Cerebellar nuclear complex (tissue), 1 donor: ENCODE measurements at places on chromosomes 16 and 17.

DNA sequence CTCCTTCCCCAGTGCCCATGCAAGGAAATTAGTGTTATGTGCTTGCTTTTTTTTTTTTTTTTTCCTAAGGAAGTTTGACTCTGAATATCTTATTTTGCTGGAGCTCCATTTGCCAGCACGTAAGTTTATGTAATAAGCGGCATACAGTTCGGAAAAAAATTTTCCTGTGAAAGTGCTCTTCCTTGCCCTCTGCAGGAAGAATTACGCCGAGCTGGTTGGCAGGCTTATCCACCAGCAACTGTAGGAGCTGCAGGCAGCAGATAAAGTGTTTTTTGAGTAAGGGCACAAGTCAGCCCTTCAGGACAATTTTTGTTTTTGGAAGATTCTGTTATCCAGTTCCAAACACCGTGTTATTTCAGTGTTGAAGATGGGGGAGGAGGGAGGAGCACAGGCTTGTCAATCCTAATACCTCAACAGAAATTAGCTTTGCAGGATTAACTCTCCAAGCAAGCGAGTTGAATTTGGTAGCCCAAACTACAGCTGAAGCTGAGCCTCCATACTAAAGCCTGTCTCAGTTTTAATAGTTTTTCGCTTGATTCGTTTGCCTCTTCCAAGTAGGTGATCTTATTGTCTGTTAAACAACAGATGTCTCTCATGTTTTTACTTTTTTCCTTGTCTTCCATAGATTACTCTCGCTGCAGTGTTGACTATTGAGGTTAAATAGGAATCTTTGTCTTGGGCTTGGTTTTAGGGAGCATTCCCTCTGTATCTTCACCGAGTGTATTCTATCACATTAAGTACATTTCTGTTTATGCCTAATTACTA lies 1.1 kb downstream of the SPECC1 start:
- no peak for DNase-seq

GRCh38 chr17:63927464-63928171 lies 4.5 kb downstream of the CD79B start:
- no peak for DNase-seq

GRCh38 chr17:66950886-66951604 lies 13.5 kb upstream of the CACNG4 start:
- DNase-seq, result no peak

DNA sequence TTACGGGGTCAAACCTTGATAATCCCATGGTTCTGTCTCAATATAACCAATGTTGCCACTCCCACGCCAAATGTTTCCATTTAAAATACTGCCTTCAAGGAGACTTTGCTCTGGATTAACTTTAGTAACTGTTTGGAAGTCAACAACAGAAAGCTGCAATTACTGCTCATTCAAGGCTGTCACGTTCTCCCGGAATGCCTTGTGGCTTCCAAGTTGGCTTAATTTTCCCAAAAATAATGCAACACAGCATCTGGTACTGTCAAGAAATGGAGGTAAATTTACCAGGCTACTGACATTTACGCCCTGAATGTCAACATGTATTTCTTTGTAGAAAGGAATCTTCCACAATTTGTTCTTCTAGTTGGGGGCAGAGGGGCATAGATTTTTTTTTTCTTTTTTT lies 38.2 kb downstream of the GPRC5B start:
- DNase-seq, result no peak

- no peak for DNase-seq
Observed at GRCh38 chr17:34285286-34285792, at the start of gene CCL11. CCL11 (plus strand) TSS chr17:34285742; CDS start chr17:34285809, 67 bp downstream.

DNA sequence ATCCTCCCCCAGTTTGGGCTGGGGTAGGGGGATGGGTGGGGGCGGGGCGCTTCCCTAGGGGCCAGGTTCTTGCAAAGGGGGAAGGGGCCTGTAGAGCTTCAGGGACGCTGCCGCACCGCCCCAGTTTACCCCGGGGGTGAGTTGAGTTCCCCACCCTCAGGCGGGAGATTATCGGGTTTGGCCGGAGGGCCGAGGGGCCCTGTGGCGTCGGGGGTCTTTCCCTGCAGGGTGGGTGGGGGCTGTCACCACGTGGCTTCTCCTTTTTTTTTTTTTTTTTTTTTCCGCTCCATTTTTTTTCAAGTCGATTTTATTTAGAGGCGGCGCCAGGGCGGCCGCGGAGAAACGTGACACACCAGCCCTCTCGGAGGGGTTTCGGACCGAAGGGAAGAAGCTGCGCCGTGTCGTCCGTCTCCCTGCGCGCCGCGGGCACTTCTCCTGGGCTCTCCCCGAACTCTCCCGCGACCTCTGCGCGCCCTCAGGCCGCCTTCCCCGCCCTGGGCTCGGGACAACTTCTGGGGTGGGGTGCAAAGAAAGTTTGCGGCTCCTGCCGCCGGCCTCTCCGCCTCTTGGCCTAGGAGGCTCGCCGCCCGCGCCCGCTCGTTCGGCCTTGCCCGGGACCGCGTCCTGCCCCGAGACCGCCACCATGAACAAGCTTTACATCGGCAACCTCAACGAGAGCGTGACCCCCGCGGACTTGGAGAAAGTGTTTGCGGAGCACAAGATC lies at the start of gene IGF2BP1:
Gene IGF2BP1 (plus strand): TSS at position 283 of the 724 bp plus-strand sequence. CDS start 361 bp downstream, at position 644.
- no peak for DNase-seq
